ENCODE measurements at places on chromosomes 1 and 21.

DNA sequence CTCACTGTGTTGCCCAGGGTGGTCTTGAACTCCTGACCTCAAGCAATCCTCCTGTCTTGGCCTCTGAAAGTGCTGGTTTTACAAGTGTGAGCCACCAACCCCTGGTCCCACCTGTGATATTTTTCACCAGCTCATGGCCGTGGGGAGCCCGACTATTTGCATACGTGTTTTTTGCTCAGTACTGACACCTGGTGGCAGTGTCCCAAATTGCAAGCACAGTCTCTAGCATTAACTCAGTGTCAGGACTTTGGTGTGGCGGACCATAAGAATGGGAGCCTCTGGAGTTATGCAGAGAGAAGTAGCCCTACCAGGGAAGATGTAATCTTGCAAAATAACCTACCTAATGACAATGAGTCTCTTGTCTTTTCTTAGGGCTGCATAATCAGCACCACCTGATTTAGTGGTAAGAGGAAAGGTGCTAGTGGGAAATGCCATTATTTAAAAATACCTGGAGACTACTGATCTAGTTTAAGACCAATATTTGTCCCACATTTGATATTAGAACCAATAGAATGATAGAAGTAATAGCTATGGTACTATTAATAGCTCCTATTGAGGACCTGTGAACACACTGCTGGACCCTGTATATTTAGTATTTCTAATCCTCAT lies 305.4 kb downstream of the DISC1 start:
- DNase-seq = no peak

DNA sequence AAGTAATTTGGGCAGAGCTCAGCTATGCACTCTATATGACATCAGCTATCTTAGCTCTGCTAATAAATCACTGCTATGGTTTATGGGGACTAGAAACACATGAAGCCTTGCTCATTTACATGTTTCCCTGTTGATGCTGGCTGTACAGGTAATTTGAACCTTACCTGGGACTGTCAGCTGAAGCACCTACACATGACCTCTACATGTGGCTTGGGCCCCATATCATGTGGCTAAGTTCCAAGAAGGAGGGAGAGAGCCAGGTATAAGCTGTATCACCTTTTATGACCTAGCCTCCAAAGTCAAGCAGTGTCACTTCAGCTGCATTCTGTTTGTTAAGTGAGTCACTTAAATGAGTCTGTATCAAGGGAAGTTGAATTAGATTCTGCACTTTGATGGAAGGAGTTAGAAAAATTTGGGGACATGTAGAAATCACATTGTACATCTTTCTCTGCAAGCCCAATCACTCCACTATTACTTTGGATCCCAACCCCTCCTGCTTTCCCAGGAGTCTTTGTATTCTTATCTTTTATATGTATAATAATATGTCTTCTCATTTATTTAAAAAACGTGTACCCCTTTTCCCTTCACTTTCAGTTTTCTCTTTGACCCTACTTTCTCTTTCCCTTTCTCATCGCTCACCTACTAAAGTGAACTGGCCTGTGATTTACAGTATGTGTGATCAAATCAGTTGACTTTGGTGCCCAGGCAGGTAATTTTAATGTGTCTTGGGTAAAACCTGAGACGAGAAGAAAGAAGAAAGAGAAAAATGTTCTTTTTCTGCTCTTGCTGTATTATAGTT lies 53.4 kb upstream of the PRKACB start:
- DNase-seq = no peak

DNA sequence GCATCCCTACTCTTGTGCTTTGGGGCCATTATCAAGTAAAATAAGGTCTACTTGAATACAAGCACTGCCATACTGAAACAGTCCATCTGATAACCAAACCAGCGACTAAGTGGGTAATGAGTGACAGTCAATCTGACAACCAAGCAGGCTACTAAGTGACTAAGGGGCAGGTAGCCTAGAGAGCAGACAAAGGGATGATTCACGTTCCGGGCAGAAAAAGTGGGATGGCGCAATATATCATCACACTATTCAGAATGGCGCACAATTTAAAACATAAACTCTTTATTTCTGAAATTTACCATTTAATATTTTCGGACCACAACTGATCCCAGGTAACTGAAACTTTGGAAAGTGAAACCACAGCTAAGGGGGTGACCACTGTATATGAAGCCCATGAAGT lies 17.7 kb downstream of the NGF start:
- no peak for DNase-seq

DNA sequence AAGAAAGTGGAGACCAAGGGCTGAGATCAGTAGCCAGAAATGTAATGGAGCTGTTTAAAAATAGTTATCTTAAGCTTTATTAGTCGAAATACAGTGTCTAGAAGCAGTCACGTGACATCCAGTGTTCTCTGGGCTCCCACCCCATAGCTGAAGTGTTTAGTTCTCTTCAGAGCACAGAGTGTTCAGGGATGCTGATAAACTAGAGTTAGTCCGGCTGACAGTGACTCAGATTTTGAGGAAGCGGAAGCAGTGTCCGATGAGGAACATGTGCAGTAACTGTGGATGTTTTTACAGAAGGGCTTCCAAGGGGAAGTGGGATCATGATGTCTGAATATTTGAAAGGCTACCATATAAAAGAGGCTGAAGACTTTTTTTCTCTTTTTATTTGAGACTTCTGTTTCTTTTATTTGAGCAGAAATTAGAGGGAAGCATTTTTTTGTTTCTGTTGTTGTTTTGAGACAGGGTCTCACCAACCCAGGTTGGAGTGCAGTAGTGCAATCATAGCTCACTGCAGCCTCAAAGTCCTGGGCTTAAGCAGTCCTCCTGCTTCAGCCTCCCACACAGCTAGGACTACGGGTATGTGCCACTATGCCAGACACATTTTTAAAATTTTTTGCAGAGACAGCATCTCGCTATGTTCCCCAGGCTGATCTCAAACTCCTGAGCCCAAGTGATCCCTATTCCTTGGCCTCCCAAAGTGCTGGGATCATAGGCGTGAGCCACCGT lies 124.2 kb downstream of the GALNT2 start:
- no peak for DNase-seq

- DNase-seq = no peak
These were observed 111.0 kb upstream of the RAB4A start for GRCh38 chr1:229159668-229160544.

- DNase-seq = no peak
These were observed 41.5 kb downstream of the MORN1 start for GRCh38 chr1:2349806-2350205.

- no peak for DNase-seq
These were observed at the start of gene ESRRG for GRCh38 chr1:216723274-216723780. Gene ESRRG (minus strand): TSS chr1:216723429. CDS start chr1:216723299, 130 bp downstream.

GRCh38 chr1:164950541-164950986 lies 391.6 kb downstream of the PBX1 start:
- no peak for DNase-seq

DNA sequence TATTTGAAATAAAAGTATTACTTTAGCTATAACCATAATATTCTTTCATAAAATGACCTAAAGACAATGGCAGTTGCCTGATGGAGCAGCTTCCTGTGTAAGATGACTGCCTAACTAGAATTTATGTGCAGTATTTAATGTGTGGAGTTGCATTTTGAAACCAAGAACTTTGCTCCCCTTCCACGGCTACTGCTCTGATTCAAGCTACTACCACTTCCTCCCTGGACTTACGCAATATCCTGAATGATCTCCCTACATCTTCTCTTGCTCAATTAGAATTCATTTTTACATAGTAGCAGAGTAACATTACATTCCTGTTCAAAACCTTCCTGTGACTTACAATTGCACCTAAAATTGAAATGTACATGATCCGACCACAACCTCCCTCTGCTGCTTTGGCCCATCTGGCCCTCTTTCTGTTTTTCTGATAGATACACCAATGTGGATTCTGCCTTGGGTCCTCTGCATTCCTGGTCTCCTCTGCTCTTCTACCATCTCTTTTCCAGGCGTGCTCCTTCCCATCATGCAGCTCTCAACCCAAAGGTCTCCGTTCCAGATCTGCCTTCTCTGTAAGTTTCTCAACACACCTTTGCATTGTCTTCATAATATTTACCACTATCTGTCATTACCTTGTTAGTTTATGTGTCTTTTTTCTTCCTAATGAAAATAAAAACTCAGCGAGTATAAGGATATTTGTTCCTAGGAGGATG lies 47.4 kb upstream of the USP25 start:
- no peak for DNase-seq

DNA sequence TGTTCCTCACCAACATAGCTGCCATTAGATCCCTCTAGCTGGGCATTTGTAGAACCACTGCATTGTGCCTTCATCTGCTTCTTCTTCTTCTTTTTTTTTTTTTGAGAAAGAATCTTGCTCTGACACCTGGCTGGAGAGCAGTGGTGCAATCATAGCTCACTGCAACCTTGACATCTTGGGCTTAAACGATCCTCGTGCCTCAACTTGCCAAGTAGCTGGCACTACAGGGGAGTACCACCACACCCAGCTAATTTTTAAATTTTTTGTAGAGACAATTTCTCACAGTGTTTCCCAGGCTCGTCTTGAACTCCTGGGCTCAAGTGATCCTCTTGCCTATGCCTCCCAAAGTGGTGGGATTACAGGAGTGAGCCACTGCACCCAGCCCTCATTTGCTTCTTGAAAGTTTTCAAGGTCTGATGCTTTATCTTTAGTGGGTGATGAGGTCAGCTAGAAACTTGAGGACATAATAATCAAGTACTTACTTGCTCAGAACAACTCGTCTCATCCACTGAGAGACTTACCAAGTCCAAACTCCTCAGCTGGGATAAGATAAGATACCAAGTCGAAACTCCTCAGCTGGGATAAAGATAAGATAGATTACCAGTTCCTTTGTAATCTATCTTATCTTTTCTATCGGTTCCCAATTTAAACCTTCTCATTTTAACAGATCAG lies 71.5 kb downstream of the MACF1 start:
- no peak for DNase-seq

- no peak for DNase-seq
These were observed 147.5 kb downstream of the TSEN15 start for GRCh38 chr1:184199036-184199435.

- no peak for DNase-seq
These were observed 46.0 kb downstream of the IARS2 start for GRCh38 chr1:220139966-220140365.

GRCh38 chr1:119954476-119955422 lies 58.4 kb upstream of the ADAM30 start:
- no peak for DNase-seq

Measured in esophagus squamous epithelium (tissue), 5 donors.